Activated naive CD8-positive, alpha-beta T cell treated with anti-CD3 and anti-CD28 coated beads for 36 hours (primary cell): ENCODE measurements at places on chromosomes 2 and 18.

DNA sequence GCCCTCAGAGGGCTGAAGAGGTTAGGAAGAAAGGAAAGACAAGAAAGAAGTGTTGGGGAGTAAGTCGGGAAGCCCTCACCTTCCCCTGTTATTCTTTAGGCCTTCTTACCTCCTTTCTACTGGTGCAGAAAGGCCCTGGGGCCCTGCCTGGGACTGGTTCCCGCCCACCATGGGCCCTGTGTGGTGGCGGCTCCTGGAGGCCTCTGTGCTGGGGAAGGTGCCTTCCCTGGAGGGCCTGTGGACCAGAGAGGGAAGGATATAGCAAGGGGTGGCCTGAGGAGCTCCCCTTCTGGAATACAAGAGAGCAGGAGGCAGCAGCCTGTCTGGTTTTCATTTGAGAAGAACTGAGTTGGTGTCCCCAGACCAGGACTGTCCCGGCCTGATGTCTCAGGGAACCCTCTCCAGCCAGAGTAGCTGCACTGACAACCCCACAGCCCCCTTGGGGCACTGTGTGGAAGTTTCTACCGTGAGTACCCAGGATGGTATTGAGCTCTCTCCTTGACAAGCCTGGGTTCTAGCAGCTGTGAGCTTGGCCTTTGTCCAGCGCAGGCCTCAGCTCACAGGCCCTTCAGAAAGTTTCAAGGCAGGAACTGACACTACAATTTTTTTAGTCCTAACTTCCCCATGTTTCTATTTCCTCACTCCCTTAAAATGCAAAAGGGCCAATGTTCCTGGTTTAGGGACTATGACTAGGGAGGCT is 47.1 kb downstream of the EFR3B start:
- no peak for DNase-seq

GRCh38 chr2:28206762-28207161 is 185.9 kb upstream of the FOSL2 start:
- DNase-seq: no peak

DNA sequence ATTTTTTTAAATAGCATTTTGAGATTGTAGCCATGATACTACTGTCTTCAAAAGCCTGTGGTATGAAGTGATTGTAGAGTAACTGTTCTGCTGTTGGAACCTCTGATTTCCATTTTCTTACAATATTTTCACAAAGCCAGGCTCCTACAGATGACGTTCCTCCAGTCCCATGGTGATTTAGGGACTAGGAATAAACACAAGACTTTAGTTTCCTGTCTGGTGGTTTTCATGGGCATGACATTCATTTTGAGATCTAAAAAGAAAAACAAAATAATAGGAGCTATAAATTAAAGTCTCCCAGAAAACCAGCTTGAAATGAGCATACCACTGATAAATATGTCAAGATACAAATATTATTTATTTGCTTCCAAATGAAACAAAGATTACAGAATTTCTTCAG is 1223.5 kb upstream of the CELF4 start:
- DNase-seq: no peak

DNA sequence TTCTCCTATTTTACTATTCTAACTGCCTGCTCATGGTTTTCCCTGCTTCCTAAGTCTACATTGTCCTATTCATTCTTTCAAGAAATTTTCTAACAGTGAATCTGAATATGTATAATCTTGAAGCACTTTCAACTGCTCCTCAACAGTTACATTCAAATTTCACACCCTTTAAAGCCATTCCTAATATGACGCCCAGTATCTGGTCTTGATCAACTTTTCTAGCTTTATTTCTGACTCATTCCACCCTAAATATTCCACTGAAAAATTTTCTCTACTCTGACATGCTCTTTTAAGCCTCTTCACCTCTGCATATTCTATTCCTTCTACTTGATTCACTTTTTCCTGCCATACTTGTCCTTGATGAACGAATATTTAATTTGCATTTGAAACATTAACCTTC is 1893.9 kb upstream of the PIK3C3 start:
- DNase-seq: no peak

DNA sequence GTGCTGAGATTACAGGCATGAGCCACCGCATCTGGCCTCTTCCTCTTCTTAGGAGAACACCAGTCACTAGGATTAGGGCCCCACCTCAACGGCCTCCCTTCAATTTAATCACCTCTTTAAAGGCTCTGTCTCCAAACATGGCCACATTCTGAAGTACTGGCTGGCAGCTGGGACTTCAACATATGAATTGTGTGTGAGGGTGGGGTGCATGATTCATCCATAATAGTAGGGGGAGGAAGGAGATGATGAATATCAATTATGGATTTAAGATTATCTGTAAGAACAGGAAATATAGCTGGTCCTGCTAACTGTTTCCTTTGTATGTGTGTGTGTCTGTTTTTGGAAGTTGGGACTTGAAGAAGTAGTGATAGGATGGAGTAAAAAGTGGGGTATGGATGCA is 14.7 kb upstream of the EPG5 start:
- DNase-seq: no peak

GRCh38 chr2:44620189-44620990 is 258.6 kb downstream of the CAMKMT start:
- DNase-seq: no peak

DNA sequence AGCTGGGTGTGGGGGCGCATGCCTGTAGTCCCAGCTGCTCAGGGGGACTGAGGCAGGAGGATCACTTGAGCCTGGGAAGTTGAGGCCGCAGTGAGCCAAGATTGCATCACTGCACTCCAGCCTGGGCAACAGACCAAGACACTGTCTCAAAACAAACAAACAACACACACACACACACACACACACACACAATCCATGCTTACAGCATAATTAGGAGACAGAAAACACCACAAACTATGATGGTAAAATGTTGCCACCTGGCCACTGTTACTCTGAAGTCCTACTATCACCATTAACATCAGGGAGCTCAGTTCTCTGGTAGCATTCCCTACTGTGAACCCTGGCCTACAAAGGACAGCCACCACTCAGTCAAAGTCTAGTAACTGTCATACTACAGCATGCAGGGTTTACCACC is 18.3 kb downstream of the DNPEP start:
- DNase-seq: no peak

DNA sequence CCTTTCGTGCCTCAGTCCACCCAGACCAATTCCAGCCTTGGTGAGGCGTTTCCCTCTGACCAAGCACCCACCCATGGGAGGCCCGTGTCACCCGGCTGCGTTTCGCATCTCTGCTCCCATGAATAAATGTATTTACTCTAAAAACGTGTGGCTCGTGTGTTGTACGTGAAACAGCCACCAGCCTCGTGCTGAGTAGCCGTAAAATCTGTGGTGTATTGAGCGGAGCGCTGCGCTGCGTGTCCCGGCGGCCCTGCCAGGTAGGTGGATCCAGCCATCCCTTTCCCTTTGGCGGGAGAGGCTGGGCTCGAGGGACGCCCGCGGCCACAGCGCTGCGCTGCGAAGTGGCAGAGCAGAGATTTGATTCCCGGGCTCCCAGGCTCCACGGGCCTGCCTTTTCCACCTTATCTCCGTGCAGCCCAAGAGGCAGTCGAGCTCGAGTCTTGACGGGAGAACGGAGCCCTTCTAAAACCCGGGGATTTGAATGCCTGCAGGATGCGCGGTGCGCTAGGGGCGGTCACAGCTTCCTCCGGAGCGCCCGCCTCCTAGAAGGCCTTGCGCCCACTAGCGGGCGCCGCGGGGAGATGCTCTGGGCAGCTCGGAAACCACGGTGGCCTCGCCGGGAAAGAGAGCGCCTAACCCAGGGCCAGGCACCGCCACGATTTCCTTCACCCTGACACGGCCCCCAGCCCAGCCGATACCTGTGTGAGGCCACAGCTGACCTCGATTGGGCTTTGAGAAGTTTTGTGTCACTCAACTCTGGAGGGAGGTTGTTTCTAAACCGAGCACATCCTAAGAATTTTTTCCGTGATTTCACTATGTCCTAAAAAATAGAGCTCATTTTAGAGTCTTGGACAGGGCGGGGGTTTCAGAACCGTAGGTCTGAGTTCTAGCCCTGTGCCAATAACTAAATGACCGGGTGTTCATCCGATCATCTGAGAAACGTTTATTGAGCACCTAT is 3.9 kb upstream of the PSMD1 start:
- DNase-seq: peak; percentile 88

GRCh38 chr2:33617401-33617800 is 18.3 kb upstream of the FAM98A start:
- DNase-seq: no peak

- no peak for DNase-seq
Observed at GRCh38 chr2:211014376-211014775, 458.0 kb downstream of the CPS1 start.

DNA sequence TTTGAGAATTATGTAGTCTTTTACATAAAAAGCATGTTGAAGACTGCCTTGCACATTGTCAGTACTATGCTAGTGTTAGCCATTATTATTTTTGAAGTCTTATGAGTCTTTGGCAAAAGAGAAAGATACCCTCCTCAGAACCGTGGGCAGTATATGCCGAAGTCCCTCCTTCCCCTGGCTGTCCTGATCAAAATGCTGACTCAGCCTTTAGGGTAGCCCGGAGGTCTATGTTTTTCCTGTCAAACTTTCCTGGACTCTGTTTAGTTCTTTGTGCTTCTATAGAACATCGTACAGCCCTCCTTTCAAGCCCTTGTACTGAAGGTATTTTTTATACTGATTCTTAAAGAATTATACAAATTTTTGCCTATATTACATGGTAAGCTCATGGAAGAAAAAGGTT is 264.7 kb upstream of the ATP5MC3 start:
- DNase-seq: no peak

DNA sequence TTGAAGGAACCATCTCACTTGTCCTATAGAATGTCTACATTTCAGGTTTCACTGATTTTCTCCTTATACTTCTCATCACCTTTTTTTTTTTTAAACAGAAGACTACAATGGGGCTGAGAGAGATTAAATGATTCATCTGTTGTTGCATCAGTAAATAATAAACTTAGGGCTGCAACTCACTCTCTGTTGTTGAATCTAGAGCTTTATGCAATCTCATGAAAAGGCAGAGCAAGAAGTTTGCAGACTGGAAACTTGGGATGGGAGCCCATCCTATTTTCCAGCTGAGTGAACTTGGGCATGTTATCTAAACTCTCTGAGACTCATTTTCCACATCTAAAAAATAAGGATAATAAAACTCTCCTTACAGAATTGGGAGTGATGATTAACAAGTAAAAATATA is 58.4 kb downstream of the PDE1A start:
- DNase-seq: no peak

DNA sequence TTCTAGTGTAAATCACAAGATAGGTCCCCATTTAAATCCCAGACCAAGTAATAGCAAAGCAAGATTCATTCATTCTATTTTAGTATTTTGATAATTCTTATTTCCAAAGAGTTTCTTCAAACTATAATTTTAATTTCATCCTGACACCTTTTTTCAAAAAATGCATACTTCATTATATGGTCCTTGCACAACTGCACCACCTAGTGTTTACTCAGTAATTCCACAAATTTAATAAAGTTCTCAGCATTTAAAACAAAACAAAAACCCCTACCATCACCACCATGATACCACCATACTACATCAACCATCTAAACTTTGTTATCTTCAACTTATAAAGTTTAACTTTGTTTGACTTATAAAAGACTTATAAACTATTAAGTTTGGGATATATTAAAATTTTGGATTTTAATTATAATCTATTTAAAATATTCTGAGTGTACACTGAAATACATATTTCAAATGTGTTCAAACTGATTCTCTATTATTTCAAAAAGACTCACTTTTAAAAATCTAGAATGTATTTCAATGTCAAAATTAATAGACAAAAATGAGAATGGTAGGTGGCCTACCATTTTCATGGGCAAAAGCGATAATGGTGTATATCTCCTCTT is 44.2 kb downstream of the WDPCP start:
- DNase-seq: no peak

DNA sequence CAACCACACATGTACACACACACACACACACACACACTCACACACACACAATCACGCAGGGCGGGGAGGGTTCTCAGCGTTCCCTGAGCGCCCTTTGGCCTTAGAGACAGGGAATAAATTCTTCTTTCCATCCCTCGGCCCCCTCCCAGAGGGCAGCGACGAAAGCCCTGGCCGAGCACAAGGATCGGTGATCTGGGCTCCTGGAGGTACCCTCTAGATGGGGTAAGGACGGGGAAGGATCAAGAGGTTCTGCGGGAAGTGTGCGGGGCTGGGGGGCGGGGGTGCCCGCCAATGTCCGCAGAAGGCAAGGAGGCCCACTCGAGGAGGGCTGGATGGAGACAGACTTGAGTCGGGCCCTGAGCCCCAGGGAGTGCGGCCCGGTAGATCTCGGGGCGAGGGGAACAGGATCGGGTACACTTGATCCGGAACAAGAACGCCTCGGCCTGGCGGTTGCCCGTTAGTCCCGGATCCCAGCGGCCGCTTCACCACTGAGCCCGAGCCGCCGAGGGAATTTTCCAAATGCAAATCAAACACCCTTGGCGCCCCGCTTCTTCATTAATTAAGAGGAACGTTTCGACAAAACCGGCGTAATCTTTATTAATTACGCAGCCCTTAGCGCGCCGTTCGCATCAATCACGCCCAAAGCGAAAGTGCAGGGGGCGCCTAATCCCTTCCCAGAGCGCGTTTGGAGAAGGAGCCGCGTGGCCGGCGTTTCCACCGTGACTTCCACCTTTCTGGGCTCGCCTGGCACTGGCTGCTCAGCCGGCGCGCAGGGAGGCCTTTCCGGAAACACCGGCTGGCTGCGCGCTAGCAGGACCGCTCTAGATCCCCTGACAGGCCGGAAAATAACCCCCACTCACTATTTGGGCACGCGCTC is 7.0 kb upstream of the PAX3 start:
- no peak for DNase-seq

DNA sequence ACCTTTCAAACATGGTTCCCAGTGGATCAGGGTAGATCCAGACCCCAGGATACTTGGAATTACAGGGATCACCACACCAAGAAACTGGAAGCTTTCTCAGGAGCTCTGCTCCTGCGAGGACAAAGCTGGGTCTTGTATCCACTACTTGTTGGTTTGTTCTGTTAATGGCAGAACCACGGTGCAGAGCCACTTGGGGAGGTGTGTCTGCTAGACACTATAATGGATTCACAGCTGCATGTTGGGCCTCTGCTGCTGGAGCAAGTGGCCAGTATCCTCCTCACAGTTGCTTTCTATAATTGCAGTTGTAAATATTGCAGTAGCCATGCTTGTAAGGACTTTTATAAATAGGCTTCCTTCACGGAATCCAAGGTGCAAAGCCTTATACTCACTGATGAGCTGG is 12.9 kb downstream of the FOSL2 start:
- no peak for DNase-seq
